ENCODE measurements at places on chromosomes 5 and 9. TPM values are rescaled to one million over a fixed set of nuclear protein-coding genes. Genes with fewer than 3 reads are reported as not detected.

Gene CA9
- total RNA-seq = 1.6 TPM

- peak; percentile 45 for DNase-seq
Measured at GRCh38 chr5:150659360-150660107, 1.5 kb upstream of the MYOZ3 start.

Gene SPINK6
- not detected for total RNA-seq

Gene HSDL2
- 42.9 TPM for total RNA-seq

GRCh38 chr9:131697097-131697496, 42.8 kb downstream of the RAPGEF1 start:
- no peak for DNase-seq

Gene HCN1
- total RNA-seq = not detected

- no peak for DNase-seq
Measured at GRCh38 chr9:79012561-79012960, 559.2 kb upstream of the TLE4 start.

Gene PCDHB7
- total RNA-seq = 0.54 TPM

DNA sequence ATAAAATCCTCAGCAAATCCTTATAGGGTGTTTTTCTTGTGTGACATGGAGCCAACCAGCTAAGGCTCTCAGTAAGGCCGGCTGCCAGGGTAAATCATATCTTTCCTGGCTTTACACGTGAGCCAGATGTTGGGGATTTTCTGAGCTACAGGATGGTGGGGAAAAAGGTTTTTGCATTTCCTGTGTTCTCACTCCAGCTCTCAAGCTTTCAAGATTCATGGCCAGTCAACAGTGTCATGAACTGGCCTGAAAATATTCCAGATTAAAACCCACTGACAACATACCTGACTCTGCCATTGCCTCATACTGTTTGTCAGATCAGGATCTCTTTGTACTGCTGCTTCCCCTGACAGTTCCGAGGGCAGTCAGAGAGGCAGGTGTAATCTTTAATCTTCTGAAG, 306.9 kb downstream of the GLIS3 start:
- no peak for DNase-seq

DNA sequence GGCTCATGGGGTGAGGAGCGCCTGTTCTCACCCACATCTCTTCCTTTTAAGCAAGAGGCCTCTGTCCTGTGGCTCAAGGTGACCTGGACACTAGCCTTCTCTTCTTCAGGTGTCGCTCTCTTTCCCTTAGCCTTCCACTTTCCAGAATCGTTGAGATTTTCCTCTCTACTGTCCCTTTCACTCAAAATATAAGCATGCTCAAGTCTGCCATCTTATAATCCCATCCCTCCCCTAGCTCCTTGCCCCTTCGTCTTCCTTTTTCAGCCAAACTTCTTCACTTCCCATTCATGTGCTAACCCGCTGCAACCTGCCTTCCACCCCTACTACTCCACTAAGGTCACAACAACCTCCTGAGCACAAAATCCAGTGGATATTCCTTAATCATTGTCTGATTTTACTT, 13.1 kb downstream of the PTGR1 start:
- no peak for DNase-seq

Gene GALNT12
- total RNA-seq = 73.7 TPM

GRCh38 chr9:72945391-72945790, 7.5 kb downstream of the ALDH1A1 start:
- no peak for DNase-seq

GRCh38 chr9:133990366-133991213, 1.5 kb downstream of the VAV2 start:
- DNase-seq = no peak

- peak; percentile 76 for DNase-seq
Measured at GRCh38 chr5:36875051-36875789, 1.3 kb upstream of the NIPBL start.

Gene F2RL1
- total RNA-seq = 9.9 TPM

Gene RASEF
- total RNA-seq = 73.6 TPM

DNA sequence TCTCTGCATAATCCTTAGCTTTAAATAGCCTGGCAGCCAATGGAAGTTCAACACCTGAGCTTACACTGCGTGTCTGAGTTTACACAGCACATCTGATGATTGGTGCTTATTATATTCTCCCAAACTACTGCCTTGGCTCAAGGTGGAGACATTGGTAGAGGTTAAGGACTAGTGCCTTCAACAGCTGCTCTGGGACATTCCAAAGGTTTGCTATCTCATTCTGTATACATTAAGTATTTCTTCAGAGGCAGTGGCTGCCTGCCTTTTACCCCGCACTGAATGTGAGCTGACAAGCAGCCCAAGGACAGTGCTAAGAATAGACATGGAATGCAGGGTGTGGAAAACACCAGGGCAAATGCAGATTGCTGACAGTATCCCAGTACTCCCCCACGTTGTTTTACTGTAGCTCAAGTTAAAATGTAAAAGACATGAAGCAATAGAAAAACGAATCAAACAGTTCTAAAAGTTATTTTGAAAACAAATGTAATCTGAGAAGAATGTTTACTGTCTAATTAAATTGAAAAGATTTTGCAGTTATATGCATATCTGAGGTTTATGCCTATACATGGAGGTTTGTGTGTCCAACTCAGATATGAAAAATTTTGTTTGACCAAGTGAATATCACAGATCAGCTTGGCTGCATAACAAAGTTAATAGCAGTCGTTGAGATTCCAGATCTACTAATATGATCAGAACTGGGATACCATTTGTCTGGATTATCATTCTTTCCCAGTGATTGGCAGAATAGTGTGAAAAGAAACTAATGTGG, 1.8 kb downstream of the HSPB3 start:
- DNase-seq = no peak

DNA sequence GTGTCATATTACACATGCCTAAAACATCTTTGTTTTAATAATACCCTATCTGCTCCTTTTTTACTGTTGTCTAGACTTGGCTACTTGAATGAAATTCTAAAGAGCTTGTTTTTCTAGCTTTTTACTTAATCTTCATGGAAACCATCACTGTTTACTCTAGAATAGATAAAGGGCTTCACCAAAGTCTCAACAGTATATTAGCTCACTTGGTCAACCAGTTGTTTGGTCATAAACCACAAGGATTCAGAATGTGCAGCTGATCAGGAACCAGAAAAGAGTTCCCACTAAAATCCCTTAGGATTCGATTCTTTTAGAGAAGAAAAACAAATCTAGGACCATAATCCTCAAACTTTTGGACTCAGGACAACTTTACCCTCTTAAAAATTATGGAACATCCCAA, 38.0 kb downstream of the CDO1 start:
- no peak for DNase-seq

Gene LOX
- total RNA-seq = 6.0 TPM

Gene FGD3
- total RNA-seq = 48.7 TPM

Gene GRM6
- total RNA-seq = not detected

- no peak for DNase-seq
Measured at GRCh38 chr5:118325931-118326330, 662.4 kb downstream of the DTWD2 start.

Gene LCN9
- not detected for total RNA-seq

Gene IL7R
- 52.5 TPM for total RNA-seq

Gene ADCY2
- 0.53 TPM for total RNA-seq

- DNase-seq = no peak
Measured at GRCh38 chr5:100771181-100771580, 131.9 kb downstream of the ST8SIA4 start.

Gene PRSS3
- 223 TPM for total RNA-seq

Data from Peyer's patch (tissue), 4 donors.